CD4-positive, alpha-beta memory T cell (primary cell): ENCODE measurements at places on chromosomes 7 and 10.
A peak's percentile ranks its signal among the peaks of the same experiment; 100 is the strongest.

DNA sequence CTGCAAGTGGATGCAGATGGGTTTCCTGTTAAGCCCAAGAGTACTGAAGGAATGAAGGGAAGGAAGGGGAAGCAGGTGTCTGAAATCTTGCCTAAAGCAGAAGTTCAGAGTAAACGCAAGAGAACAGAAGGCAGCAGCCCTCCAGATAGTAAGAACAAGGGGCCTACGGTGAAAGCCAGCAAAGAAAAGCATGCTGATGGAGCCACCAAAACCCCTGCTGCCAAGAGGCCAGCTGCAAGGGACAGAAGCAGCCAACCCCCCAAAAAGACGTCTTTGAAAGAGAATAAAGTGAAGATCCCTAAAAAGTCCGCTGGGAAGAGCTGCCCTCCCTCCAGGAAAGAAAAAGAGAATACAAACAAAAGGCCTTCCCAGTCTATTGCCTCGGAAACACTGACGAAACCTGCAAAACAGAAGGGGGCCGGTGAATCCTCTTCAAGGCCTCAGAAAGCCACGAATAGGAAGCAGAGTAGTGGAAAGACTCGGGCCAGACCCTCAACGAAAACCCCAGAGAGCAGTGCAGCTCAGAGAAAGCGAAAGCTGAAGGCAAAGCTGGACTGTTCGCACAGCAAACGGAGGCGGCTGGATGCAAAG, 152.5 kb downstream of the LCOR start:
- DNase-seq: no peak

DNA sequence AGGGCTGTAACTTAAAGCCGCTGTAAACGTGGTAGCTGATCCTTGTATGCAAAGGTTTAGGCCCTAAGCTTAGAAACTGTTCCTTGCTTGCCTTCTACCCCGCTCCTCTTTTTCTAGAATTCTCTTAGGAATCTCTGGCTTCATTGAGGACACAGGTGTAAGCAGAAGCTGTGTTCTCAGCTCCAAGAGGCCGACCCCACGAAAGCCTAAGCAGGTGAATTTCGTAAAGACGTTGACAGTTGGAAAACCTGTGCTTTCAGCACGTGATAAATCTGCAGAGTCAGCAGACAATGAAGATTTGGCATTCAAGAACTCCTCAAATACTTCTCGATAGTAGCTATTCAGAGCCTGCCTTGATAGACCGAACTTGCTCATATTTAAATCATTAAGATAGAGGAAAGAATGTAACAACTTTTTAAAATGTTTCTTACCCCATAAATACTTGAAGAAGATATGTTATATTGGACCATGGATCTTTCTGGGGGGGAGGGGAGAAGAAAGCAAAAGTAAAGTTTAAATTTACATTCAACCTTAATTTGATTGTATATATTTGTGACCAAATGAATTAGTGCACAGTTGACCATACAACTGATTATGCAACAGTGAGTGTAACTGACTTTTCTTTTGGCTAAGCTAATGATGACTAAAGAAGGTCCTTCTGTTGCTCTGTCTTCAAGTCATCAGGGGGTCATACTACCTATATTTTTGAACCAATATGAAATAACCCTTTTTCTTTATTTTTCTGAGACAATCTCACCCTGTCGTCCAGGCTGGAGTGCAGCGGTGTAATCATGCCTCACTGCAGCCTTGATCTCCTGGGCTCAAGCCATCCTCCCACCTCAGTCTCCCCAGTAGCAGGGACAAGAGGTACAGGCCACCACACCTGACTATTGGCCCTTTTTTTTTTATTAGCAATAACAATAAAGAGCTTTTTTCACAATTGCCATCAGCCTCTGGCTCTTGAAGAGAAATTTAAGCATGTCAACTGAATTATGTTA, 1.2 kb upstream of the GDI2 start:
- no peak for DNase-seq

- no peak for DNase-seq
Observed at GRCh38 chr10:75825661-75826060, 394.2 kb downstream of the LRMDA start.

GRCh38 chr10:12130237-12130872, 878 bp downstream of the SEC61A2 start:
- DNase-seq: peak; percentile 36

GRCh38 chr10:88538048-88538447, 45.1 kb downstream of the RNLS start:
- no peak for DNase-seq

- no peak for DNase-seq
Observed at GRCh38 chr10:23016636-23017035, 78.7 kb upstream of the MSRB2 start.

DNA sequence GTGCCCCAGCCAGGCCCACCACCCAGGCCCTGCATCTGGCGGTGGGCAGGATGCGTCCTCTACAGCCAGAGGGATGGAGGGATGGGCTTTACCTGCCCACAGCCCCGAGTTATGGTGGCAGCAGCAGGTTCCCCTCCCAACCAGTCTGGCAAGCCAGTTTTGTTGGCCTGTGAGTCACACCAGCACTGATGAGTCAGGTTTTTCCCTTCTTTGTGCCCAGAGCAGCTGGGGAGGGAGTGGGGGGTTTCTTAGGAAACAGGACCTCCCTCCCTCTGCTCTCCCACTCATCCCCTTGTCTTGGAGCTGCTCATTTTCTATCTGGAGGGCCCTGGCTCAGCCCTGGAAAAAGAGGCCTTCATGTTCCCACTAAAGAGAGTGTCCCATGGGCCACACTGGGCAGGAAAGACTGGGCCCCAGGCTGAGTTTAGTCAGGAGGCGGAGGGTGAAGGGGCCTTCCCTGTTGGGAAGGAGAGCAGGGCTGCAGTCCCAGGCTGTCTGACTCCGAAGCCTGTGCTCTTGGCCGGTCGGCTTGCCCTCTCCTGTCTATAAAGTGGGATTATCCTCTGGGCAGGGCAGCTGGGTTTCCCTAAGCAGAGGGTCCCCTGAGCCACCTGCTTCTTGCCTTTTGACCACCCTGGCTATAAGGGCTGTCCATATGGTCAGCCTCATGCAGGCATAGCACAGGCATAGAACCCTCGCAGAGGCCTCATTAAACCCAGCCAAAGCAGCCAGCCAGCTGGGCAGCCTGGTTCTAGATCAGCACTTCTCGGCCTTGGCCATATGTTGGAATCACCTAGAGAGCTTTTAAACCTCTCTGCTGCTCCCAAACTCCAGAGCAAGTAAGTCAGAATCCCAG, 30.2 kb upstream of the ANKRD2 start:
- no peak for DNase-seq

DNA sequence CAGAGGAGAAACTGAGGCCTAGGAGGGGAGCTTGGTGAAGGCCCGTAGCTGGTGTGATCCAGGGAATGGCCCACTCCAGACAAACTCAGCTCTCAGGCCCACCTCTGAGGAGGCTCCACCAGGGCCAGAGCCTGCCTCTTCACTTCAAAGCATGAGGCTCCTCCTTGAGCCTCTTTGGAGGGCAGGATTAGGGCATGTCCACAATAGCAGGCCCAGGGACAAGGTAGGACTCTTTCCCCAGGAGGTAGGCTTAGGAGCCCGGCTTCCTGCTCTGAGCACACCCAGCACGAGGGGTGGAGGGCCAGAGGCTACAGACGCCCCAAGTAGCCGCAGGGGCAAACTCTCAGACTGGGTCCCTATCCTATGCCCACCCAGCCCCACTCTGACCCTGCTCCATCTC, 164.6 kb upstream of the ZMIZ1 start:
- no peak for DNase-seq

DNA sequence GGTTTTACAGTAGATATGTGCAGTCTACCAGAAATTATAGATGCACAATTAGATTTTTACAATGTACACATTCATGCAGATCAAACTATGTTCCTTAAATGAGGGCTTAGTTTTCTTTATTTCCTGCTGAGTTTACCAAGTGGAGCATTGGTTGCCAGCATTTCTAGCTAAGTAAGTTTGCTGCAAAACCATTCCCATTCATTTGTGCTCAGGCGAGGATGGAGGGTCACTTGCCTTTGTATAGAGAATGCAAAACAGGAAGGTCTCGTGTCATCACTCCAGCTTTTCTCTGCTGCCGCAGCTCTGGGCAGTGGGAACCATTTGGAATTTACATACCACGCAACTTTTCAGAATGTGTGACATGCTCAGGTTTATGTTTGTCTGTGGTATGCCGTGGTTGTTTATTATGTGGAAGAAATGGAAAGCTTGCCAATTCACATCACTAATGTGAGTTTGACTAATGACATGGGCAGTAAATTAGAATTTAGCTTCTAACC, 198.6 kb downstream of the TRIL start:
- DNase-seq: no peak

DNA sequence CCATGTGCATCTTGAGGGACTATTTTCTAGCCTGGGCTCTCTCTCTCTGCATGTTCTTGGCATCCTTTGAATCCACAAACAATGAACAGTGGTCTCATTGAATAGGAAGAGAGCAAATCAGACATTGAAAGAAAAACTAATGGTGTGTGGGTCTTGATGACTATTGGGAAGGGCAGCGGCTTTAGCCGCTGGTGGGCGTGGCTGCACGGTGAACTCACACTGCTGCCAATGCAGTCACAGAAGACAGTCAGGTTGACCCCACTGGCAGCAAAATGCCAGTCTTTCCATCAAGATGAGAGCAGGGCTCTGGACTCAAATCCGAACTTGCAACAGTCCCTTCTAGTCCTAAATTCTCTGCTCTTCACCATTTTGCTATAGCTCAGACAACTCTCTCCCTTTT, 91.0 kb downstream of the ADARB2 start:
- no peak for DNase-seq

DNA sequence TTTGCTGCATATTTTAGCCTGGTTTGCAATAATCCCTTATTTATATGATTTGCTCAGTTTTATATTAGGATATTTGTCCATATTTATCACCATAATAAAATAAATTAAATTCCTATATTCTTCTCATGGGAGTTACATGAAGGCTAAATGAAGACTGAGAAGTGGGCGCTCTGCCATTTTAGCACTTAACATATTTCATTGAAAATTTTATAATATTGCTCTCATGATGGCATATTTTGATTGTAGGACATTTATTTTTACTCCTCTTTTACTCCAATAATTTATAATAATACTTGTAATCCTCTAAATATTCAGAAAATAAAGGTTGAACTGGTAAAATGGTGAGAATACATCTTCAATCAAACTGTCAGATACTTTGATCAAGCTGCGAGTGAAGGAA, 99.8 kb upstream of the SEMA3A start:
- no peak for DNase-seq

DNA sequence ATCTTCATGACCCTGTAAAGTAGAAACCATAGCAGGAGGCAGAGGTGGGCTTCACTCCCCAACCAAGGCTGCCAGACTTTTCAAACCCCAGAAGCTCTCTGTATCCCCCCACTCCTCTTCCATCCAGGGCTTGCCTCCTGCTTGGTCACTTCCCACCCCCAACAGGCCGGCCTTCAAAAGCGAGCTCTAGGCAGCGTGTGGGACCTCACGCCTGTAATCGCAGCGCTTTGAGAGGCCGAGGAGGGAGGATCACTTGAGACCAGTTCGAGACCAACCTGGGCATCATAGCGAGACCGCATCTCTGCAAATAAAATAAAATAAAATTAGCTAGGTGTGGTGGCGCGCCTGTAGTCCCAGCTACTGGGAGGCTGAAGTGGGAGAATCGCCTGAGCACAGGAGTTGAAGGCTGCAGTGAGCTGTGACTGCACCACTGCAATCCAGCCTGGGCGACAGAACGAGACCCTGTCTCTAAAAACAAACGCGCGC, 743 bp upstream of the POR start:
- DNase-seq: no peak

DNA sequence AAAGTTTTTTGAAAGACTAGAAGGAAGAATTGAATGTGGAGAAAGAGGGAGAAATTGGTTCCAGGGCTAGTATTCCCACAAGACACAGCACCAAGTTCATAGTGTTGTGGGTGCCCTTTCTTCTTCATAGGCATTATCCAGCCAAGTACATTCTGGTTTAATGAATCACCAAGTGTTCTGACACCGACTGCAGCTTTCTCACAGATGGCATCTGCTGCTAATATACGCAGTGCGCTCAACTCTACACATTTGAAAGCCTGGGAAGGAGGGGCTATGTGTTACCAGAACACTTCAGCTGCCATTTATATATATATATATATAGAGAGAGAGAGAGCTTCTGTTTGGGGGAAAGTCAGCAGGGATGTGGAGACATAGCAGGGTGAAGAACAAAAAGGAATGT, 1168.4 kb downstream of the GATA3 start:
- no peak for DNase-seq

- DNase-seq: no peak
Observed at GRCh38 chr10:89062861-89063260, 72.3 kb downstream of the FAS start.

GRCh38 chr10:118342638-118343020, 505 bp upstream of the FAM204A start:
- DNase-seq: no peak

GRCh38 chr10:84265418-84265817, 20.6 kb downstream of the RGR start:
- DNase-seq: no peak

GRCh38 chr10:91103384-91104192, 116.9 kb upstream of the PCGF5 start:
- no peak for DNase-seq

- no peak for DNase-seq
Observed at GRCh38 chr7:103702454-103702853, 256.4 kb upstream of the SLC26A5 start.

DNA sequence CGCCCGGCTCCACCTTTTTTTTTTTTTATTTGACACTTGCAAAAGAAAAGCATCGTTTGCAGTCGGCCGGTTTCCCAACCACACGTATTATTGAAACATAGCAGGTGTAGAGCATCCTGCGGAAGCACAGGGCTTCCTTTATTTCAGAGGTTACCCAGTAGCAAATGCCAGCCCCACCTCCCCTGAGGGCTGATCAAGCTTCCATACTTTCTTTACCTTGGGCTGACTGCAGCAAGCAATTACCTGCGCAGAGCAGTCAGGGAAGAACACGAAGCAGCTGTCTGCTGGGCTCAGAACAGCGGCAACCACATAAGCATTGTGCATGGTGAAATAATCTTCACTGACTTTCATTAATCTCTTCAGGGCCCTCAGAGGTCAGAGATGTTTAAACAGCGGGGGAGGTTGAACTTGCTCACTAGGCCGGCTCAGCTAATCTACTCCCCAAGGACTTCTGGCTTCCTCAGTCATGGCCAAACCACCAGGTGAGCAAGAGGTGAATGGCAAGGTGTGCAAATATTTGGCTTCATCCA, 784.7 kb upstream of the AUTS2 start:
- DNase-seq: no peak

GRCh38 chr7:71482284-71482683, 350.3 kb downstream of the GALNT17 start:
- DNase-seq: no peak

GRCh38 chr7:127954357-127954748, 76.9 kb downstream of the LRRC4 start:
- DNase-seq: no peak

DNA sequence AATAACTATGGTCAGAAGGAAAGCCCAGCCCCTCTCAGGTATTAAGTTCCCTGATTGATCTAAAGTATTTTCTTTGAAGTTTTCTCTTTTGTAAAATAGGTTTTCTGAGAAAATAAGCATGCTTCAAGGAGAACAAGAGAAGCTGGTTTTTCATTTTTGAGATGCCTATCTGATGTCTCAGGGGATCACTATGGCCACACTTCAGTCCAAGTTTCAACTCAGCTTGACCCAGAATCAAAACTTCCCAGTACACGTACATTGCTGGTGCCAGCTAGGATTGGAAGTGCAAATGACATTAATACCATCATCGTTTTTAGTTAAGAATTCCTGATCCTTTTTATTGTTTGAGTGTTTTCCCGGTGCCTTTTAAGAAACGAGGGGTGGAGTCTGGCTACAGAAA, 7.2 kb downstream of the ITIH5 start:
- DNase-seq: no peak

GRCh38 chr7:47786557-47787248, 161.6 kb downstream of the PKD1L1 start:
- no peak for DNase-seq
